DMS79 treated with DMSO at 0.1 percent for 48 hours (cell line): ENCODE measurements at places on chromosomes 13 and 19.
A peak's percentile ranks its signal among the peaks of the same experiment; 100 is the strongest.

DNA sequence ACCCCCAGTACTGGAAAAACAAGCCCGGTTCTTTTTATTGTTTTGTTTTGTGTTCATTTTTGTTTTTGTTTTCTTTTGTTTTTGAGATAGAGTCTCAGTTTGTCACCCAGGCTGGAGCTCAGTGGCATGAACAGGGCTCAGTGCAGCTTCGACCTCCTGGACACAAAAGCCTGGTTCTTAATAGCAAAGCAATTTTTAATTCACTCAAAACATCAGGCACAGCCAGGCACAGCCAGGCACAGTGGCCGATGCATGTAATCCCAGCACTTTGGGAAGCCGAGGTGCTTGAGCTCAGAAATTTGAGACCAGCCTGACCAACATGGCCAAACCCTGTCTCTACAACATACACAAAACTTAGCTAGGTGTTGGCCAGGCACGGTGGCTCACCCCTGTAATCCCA, 30.7 kb downstream of the INSR start:
- DNase-seq, result no peak

- no peak for DNase-seq
Observed at GRCh38 chr19:46995492-46995891, 24.1 kb upstream of the NPAS1 start.

GRCh38 chr19:17841371-17841809, 6.4 kb downstream of the JAK3 start:
- DNase-seq, result no peak

GRCh38 chr13:102443249-102443648, 41.4 kb upstream of the FGF14 start:
- no peak for DNase-seq

- DNase-seq, result no peak
Observed at GRCh38 chr13:99505814-99506269, 4.6 kb downstream of the TM9SF2 start.

DNA sequence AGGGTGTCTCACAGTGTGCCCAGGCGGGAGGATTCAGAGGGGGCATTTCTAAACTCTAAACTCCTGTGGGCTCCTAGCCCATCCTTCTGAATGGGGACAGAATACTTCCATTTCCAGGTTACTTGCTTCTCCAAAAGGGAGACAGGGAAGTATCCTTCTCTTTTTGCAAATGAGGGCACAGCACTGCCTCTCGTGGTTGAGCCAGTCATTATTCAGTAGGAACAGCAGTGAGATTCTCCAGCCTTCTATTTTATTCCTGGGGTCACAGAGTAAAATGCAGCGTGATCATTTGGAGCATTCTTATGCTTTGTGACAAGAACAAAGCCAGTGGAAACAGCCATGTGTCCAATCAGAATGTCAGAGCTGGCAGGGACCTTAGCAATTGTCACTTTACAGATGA, 15.7 kb upstream of the TSHZ3 start:
- no peak for DNase-seq

GRCh38 chr13:24104723-24105122, 55.8 kb upstream of the SPATA13 start:
- DNase-seq, result no peak

GRCh38 chr19:42441049-42441445, 1.7 kb downstream of the CXCL17 start:
- DNase-seq, result peak; percentile 47

- no peak for DNase-seq
Observed at GRCh38 chr19:269241-269640, 22.0 kb downstream of the PLPP2 start.

DNA sequence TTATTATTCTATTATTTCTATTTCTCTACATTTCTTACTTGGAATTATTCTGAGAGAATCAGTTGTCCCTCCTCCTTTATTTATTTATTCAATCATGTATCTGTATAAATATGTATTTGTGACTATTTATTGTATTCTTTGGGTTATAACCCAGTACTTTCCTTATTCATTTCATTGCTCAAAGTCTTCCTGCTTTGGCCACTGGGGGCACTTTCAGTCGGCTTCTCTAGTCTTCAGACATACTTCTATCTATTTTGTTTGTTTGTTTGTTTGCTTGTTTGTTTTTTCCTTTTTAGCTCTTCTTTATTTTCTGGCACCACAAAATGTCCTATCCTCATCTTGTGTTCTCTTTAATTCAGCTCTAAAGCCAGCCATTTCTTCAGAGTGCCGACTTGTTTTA, 260.4 kb downstream of the NALCN start:
- no peak for DNase-seq

DNA sequence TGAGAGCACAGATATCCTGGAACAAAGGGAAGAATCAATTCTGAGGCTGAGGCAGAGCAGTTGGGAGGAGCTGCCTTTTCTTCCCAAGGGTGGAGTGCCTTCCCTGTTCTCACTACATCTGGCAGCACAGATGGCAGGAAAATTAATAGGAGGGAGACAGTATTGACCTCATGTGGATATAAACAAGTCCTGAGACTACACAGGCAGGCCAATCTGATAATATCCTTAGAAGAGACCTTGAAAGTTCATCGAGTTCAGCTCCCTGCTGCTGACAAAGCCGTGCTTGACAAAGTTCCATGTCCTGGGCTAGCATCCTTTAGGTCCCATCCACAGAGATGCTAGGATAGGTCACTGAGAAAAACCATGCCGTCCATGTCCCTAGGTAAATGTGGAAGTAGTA, 1451.5 kb downstream of the EFNB2 start:
- DNase-seq, result no peak

DNA sequence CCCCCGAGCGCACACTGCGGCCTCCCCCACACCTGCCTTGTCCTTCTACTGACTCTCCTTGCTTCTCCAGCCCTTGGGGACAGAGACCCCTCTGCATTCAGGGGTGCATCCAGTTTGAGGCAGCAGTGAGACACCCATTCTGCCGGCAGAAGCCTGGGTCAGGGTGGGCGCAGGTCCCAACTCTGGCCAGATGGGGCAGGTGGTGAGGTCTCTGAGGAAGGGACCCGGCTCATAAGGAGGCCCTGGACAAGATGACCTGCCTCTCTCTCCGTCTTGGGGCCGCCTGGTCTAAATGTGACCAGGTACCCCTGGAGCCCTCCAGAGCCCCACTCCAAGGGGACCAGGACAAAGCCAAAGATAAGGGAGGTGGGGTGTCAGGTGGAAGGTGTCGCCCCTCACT, 6.1 kb downstream of the CHERP start:
- no peak for DNase-seq

DNA sequence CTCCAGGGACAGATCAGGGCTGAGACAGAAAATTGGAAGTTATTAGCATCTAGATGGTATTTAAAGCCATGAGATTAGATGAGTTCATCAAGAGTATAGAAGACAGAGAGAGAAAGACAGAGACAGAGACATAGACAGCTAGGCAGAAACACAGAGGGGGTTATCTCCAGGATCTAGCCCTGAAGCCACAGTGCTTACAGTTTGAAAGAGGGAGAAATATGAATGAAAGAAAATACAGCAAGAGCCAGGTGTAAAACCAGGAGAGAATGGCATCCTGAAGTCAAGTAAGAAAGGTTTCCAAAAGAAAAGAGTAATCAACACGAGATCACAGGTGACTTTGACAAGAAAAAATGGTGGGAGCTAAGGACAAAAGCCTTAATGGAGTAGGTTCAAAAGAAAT, 111.2 kb downstream of the TBC1D4 start:
- DNase-seq, result no peak

DNA sequence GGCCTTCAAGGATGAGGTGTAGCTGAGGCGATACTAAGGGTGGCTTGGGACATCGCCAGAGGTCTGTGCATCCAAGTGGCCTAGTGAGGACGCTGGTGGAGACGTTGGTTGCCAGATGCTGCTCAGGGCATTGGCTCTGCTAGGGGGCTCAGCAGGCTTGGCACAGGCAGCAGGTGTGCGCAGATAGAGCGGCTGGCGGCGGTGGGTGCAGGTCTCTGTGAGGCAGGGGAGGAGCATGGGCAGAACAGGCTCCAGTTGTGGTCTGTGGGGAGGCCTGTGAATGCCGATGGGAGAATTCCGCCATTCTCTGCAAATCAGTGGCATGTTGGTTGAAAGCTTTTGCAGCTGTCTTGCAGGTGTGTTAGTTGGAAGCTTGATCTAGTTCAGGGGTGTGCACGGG, 21.2 kb downstream of the PRAM1 start:
- no peak for DNase-seq

- DNase-seq, result no peak
Observed at GRCh38 chr13:42654212-42654611, 80.3 kb downstream of the TNFSF11 start.

DNA sequence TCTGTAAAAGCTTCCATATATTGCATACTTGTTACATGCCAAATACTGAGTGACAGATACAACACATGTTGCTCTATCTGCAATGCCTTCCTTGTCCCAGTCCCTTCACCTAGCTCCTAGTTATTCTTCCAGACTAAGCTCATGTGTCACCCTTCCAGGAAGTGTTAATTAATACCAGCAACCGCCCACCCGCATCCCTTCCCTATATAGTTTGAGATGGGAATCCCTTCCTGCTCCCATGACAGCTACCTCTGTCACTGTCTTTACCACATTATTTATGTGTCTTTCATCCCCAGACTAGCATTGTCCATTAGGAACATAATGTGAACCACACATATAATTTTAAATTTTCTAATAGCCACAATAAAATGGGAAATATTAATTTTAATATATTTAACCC, 49.5 kb upstream of the FRY start:
- DNase-seq, result no peak

GRCh38 chr19:1649706-1650649, 2.4 kb downstream of the TCF3 start:
- DNase-seq, result no peak

- no peak for DNase-seq
Observed at GRCh38 chr13:76871432-76871831, 14.8 kb downstream of the KCTD12 start.

GRCh38 chr13:95893861-95894260, 159.3 kb downstream of the UGGT2 start:
- no peak for DNase-seq

GRCh38 chr13:95228130-95228529, 73.1 kb downstream of the ABCC4 start:
- DNase-seq, result no peak

DNA sequence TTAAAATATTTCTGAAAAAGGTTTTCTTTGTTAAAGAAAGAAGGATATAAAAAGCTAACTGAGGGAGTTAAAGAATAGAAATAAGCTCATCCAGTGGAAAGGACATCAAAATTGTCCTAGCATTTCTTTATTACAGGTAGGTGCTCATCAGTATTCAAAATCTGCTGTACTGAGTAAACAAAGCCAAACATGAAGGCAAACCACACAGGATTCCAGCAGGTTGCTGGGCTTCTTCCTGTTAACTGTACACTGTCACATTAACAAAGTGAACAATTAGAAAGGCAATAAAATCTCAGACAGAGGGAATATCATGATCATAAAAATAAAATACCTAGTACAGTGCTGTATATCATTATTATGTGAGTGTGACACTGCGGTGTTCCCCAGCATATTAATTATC, 1541.0 kb downstream of the SLITRK5 start:
- DNase-seq, result no peak

DNA sequence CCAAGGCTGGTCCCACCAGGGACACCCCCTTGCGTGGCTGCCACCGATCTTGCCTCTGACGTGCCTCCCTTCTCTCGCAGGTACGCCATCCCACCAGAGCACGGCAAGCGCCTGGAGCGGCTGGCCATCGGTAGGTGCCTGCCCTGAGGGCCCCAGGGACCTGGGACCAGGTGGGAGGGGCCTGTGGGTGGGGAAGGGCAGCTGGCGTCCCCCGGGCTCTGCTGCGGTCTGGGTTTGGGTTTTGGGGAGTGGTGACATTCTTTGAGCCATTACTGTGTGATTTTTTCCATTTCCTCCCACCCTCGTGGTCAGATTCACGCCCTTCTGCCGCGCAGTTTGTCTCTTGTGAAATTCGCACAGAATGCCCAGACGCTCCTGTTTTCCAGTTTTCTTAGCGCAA, 102.0 kb downstream of the KDM4B start:
- no peak for DNase-seq

- DNase-seq, result no peak
Observed at GRCh38 chr19:13974073-13974472, 21.8 kb downstream of the DCAF15 start.

GRCh38 chr19:4272894-4273293, 6.2 kb upstream of the SHD start:
- DNase-seq, result no peak

DNA sequence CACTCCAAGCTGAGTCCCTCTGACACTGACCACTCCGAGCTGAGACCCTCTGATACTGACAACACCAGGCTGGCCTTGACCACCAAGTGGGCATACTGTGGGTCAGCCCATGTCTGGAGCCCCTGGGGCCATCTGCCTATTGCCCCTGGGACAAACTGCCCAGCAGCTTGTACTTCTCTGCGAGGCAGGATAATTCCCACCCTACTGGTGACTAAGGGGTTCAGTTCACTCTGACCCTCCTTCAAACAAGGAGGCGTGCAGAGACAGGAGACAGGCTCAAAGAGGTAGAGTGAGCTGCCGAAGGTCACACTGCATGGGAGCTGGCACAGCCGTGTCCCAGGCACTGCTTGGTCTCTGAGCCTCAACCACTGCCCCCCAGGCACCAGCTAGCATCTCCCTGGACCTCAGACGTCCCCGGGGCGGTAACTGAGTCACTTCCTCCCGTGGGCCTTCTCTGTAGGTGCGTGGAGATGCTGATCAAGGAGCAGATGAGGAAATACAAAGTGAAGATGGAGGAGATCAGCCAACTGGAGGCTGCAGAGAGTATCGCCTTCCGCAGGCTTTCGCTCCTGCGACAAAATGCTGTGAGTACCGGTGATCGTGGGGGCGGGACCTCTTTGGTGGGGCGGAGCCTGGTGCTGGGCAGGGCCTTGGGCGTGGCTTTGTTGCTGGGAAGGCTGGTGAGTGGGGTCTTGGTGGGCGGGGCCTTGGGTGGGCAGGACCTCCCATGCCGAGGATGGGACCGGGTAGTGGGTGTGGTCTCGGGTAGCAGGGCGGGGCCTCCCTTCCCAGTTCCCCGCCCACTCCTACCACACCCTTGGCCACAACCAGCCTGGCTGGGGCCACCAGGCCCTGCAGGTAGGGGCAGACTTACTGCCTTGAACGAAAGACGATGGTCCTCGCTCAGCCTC, 5.8 kb upstream of the USE1 start:
- no peak for DNase-seq
